ENCODE measurements at places on chromosomes 2 and 18. TPM values are rescaled to one million over a fixed set of nuclear protein-coding genes. Genes with fewer than 3 reads are reported as not detected.

Gene HTR2B
- total RNA-seq = not detected

Gene ANKRD30B
- total RNA-seq = not detected

Gene MAP3K19
- total RNA-seq = not detected

Gene GRHL1
- 0.81 TPM for total RNA-seq

Gene KCNF1
- 0.24 TPM for total RNA-seq

Gene LHCGR
- 0.11 TPM for total RNA-seq

Gene SLC11A1
- total RNA-seq = 5.4 TPM

Gene ARHGAP15
- total RNA-seq = 4.2 TPM

Gene CHMP3
- 171 TPM for total RNA-seq

DNA sequence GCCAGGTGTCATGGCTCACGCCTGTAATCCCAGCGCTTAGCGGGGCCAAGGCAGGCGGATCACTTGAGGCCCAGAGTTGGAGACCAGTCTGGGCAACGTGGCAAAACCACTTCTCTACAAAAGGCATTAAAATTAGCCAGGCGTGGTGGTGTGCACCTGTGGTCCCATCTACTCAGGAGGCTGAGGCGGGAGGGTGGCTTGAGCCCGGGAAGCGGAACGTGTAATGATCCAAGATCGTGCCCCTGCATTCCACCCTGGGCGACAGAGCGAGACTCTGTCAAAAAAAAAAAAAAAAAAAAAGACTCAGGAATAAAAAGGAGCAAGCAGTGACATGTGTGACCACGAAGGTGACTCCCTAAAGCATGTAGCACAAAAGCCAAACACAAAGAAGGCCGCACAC is 50.1 kb upstream of the SALL3 start:
- no peak for DNase-seq

DNA sequence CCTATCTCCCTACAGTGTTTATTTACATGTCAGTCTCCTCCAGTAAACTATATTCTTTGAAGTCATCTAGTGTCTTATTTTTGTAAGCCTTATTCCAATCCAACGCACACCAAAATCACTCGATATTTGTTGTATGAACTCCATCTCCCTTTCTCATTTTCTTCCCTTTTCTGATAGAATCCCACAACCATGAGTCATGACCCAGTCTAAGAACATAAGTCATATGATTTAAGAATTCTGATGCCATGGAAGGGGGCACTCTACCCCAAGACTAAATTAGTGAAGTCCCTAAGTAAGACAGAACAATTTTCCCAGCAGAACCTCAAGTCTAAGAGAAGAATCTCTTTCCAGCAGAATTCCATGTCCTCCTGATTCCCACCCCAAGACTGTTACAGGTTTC is 5.4 kb downstream of the CHMP3 start:
- DNase-seq = no peak

DNA sequence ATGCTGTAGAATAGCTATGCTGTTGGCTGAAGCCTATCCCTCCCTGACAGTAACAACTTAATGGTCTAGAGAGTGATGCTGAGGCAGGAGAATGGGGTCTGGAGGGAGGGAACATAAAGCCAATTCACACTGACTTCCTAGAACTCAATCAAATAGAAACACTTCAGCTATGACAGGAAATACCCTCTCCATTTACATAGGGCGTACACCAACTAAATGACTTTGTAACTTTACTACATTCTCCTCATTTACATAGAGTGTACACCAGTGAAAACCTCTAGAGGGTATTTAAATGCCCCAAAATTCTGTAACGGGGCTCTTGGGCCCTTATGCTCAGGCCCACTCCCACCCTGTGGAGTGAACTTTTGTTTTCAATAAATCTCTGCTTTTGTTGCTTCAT is 41.5 kb downstream of the YPEL5 start:
- DNase-seq = no peak

DNA sequence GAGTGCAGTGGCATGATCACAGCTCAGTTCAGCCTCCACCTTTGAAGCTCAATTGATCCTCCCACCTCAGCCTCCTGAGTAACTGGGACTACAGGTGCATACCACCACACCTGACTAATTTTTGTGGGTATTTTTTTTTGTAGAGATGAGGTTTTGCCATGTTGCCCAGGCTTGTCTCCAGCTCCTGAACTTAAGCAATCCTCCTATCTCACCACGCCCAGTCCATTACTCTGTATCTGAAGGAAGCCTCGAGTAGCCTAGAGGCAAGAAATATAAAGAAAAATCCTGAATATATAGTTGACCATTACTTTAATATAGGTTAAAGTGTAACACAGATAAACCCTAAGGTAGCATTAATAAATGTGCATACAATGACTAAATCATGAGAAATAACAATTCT is 686.8 kb upstream of the PIK3C3 start:
- DNase-seq = no peak

- DNase-seq = no peak
These were observed 48.9 kb downstream of the POLR1A start for GRCh38 chr2:86056590-86057331.

GRCh38 chr2:160943414-160943813 is 216.8 kb upstream of the TANK start:
- DNase-seq = no peak

GRCh38 chr2:164560902-164561301 is 60.4 kb downstream of the GRB14 start:
- no peak for DNase-seq

DNA sequence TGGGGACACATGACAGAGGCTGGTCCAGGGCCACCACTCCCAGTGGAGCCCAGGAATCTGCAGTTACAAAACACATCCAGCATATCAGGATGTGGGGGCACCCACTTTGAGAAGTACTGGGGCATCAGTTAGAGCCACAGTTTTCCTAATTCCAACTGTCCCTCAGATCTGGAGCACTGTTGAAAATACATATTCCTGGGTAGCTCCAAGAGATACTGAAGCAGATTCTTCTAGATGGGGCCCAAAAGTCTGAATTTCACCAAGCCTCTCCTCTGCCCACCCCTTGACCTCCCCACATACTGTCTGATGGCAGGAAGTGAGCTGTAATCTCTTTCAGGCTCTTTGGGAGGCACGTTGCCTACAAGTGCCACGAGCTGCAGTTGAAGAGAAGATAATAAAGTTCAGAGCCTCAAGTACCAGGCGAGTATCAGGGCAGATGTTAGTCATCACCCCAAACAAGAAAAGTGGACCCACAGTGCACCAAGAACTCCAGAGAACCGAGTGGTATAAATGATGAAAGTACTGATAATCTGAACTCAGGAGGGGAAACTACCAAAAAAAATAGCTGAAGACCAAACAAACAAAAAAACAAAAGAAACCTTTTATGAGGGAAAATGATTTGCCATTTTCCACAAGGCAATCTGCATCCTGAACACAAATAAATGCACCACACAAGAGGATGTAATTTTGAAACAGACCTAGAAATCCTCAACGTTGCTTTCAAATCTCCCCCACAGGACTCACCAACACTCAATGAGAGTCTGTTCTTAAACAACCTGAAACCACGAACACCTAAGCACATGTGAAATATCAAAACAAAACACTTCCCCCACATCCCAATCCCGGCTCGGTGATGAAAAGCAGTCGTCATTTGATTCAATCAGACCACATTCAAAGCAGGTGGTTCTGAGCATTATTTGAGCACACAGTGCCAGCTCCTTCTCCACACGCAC is 98.7 kb downstream of the TCF4 start:
- DNase-seq = no peak

- DNase-seq = no peak
These were observed 75.7 kb downstream of the DOCK10 start for GRCh38 chr2:224966613-224967012.

GRCh38 chr2:71113843-71114242 is 16.2 kb downstream of the MCEE start:
- DNase-seq = no peak

GRCh38 chr18:22132763-22133162 is 36.6 kb upstream of the GATA6 start:
- no peak for DNase-seq

DNA sequence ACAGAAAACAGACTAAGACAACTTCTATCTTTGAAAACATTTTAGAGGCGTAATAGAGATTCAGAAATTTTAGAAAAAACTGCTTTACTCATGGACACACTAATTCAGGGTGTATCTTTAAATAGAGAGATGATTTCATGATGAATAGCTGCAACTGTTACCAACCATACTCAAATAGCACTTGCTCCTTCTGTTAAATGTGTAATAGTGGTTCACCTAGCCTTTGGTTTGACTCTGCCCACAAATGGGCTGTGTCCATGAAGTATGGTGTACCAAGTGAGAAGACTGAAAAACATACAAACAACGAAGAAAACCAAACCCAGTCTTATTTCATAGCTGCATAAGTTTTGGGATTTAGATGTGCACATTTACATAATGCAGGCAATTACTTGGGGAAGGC is 610.6 kb downstream of the PLCL1 start:
- no peak for DNase-seq

DNA sequence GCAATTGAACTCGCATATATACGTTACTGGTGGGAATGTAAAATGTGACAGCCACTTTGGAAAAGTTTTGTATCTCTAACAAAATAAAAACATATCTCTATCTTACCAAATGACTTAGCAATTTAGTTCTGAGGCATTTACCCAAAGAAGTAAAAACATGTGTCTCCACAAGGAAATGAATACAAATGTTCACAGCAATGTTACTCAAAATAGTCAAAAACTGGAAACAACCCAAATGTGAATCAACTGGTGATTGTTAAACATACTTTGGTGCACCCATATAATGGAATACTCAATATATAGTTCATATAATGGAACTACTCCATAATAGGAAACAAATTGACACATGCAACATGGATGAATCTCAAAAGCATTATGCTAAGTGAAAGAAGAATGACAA is 70.4 kb upstream of the DNER start:
- no peak for DNase-seq

- no peak for DNase-seq
These were observed 22.8 kb downstream of the ICA1L start for GRCh38 chr2:202848813-202849212.

DNA sequence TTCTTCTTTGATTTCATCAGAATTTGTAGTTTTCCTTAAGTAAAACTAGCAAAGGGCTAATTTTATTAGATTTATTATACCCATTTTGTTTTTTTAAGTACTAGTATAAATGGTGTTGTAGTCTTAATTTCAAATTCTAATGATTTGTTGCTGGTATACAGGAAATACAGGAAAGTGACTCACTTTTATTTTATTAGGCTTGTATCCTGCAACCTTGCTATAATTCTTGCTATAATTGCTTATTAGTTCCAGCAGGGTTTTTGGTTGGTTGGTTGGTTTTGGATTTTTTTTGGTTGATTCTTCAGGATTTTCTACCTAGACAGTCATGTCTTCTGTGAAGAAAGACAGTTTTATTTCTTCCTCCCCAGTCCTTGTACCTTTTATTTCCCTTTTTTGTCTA is 110.6 kb upstream of the IL1R2 start:
- DNase-seq = no peak

GRCh38 chr2:111145103-111145760 is 24.5 kb downstream of the BCL2L11 start:
- no peak for DNase-seq

DNA sequence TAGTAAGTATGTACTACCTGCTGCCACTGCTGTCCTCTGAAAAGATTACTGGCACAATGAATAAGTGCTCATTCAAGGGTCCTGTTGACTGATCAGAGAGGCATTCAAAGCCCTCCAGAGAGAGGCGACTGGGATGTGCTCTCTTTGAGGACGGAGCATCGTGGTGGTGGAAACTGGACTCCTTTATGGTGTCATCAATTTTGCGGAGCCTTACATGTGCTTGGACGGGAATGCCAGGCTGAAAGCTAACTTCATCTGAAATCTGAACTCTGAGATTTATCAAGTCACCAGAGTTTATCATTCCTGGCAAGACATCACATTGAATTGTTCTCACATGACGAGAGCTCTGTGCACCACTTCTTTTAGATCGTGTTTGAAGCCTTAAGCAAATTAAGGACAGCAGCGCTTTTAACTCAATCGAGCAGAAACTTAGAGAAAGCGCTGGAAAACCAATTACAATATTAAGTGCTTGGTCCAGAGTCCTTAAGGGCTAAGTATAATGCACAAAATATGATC is 138.3 kb downstream of the NCK2 start:
- DNase-seq = no peak

DNA sequence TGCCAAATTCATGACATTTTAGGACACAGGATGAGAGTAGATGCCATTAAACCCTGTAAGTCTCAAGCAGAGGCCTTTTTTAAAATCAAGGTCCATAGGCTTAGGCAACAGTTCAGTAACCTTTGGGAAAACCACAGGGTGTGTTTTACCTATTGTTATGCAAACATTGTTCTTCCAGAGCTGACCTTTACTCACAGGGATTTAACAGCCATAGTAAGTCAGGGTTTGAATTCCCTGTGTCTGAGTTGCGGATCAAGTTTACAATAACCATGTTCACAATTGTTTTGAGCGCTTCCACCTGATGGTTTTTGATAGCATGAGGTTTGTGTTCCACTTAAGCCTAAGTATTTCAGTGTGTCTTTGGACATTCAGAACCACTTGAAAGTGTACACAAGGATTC is 160.1 kb upstream of the BOD1L2 start:
- no peak for DNase-seq

DNA sequence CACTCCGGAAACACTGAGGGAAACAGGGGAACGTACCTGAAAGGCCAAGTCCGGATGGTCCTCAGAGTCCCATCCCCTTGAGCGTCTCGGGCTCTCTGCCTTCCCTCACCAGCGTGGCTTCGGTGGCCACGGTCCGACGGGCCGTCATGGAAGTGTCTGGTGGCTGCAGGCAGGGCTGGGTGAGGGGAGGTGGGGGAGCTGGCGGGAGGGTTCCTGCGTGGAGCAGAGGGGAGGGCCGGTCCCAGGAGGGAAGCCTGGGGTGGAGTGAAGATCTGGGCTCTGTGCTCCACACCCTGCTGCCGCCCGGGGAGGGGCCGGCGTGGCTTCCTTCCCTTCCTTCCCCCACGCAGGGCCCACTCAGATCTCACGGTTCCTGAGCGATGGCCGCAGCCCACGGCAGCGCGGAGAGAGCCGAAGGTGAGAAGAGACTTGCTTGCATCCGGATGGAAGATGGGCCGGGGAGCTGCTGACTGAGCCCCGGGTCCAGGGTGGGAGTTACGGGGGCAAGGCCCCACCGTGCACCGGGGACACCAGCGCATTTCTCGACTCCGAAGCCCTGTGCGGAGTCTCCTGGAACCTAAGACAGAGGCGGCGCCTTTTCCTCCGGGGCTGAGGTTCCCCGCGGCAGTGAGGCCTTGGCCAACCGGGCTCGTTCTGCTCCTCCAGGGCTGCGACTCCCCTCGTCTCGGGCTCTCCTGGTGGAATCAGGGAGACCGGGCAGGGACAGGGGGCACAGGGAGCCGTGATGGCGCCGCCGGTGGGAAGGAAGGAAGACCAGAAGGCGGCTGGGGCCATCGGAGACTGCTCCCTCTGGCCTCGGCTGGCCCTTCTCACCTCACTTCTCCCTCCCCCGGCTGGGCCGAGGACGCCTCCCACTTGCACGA is 49.1 kb downstream of the KCNF1 start:
- DNase-seq = no peak

GRCh38 chr18:39647627-39648534 is 2082.3 kb upstream of the CELF4 start:
- no peak for DNase-seq

- no peak for DNase-seq
These were observed 201.1 kb downstream of the SPP2 start for GRCh38 chr2:234251326-234252271.

- DNase-seq = no peak
These were observed 206.8 kb downstream of the MEIS1 start for GRCh38 chr2:66641685-66642084.
